Activated CD8-positive, alpha-beta memory T cell treated with anti-CD3 and anti-CD28 coated beads for 1 hour (primary cell): ENCODE measurements at places on chromosomes 6 and 20.
A peak's percentile ranks its signal among the peaks of the same experiment; 100 is the strongest.

DNA sequence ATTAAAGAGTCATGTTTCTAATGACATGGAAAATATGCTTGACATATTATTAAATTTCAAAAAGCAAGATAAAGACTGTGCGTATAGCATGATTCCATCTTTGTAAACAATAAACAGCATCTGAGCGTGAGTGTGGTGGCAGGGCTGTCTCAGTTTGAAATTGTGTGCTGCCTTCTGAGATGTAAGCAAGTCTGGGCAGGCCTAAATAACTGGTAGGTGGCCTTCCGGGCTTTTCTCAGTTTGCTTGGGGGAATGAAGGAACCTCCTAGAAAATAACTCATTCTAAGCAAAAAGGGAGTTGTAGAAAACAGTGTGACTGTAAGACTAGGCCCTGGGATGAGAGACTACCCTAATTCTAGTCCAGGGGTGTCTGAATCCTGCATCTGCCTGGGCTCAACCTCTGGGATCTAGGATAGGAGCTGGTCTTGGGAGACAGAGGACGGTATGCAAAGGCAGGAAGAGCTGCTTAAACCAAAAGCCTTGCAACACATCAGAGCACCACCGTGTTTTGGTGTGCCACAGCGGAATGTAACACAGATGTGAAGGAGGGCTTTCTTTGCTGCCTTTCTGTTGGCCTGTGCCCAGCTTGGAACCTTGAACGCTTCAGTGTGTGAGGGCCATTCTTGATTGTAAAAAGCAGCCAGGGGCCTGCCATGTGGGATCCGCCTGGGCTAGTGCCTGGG, 63.5 kb upstream of the L3MBTL3 start:
- no peak for DNase-seq

- no peak for DNase-seq
These were observed 67.9 kb upstream of the SNX9 start for GRCh38 chr6:157755032-157755745.

GRCh38 chr6:72987301-72987700, 238.0 kb downstream of the KHDC1L start:
- no peak for DNase-seq

- DNase-seq = no peak
These were observed 16.8 kb downstream of the IL17F start for GRCh38 chr6:52227495-52227894.

DNA sequence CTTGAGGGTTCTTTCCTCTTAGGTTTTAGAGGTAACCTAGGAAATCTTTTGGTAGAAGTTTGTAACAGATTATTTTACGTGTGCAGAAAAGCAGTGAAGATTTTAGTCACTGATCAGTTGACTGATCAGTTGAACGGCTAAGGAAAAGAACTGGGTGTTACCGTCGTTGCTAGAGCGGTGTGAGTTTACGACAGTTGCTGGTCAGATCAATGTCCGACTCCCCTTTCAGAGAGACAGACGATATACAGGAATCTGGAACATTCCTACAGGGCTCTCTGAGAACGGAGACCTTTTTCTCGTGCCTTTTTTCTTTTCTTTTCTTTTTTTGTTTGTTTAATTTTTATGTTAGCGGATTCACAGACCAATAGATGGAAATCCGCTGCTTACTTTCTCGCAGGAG, 132.1 kb upstream of the ZNF184 start:
- DNase-seq = no peak

DNA sequence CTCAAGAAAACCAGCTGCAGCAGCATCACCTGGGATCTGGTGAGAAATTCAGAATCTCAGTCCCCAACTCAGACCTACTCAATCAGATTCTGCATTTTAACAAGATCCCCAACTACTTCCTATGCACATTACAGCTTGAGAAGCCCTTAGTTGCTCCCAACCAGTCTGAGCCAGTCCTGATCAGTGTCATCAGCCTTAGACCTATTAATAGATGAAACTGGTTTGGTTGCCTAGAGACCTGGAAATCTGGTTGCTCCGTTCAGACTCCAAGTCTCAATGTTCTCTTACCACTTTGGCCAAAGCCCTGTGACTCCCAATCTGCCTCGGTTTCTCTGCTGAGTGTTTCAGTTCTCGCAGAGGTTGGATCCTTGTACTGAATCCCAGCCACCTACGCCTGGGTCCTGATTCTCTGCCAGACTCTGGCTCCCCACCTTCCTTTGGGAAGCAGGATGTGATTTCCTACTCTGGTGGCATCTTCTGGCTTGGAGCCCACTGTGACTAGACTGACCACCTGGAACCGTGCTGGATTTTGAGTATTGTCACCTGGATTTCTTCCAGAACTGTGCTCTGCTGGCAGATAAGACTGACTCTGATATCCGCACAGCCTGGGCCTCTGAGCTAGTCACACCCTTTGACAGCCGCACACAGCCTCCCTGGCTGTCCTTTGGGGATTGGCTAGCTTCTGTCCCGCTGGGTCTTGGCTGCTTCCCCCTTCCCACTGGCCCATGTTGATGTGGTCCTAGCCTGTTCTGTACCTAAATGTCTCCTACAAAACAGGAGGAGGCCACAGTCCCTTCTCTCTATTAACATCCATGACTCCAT, 20.3 kb upstream of the ATXN1 start:
- no peak for DNase-seq

DNA sequence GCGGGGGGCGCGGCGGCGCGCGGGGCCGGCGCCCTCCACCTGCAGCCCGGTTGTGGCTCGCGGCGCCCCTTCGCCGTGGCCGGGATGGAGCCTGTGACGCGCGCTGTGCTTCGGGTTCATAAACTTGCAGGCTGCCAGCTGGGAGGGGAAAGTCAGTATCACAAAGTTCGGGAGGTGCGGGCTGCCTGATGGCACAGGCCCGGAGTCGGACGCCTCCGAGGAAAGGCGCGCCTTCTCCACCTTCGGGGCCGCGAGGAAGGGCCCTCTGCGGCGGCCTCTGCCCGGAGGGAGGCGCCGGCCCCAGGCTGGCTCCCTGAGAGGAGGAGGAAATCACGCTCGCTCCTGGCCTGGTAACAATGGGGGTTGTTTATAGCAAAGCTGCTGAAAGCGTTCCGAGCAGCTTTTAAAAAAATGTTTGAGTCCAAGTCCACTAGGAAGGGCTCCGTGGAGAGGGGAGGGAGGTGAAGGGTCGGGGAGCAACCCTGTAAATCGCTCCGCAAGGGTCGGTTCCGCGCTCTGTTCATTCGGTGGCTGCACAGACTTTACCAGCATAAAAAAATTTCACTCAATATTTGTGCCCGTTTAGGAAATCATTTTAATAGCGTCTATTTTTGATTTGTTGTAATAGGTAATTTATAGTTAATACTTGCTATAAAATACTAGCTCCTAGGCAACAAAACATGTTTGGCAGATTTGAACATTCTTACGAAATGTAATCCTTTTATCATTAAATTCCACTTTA, 1.0 kb downstream of the AFDN start:
- no peak for DNase-seq

DNA sequence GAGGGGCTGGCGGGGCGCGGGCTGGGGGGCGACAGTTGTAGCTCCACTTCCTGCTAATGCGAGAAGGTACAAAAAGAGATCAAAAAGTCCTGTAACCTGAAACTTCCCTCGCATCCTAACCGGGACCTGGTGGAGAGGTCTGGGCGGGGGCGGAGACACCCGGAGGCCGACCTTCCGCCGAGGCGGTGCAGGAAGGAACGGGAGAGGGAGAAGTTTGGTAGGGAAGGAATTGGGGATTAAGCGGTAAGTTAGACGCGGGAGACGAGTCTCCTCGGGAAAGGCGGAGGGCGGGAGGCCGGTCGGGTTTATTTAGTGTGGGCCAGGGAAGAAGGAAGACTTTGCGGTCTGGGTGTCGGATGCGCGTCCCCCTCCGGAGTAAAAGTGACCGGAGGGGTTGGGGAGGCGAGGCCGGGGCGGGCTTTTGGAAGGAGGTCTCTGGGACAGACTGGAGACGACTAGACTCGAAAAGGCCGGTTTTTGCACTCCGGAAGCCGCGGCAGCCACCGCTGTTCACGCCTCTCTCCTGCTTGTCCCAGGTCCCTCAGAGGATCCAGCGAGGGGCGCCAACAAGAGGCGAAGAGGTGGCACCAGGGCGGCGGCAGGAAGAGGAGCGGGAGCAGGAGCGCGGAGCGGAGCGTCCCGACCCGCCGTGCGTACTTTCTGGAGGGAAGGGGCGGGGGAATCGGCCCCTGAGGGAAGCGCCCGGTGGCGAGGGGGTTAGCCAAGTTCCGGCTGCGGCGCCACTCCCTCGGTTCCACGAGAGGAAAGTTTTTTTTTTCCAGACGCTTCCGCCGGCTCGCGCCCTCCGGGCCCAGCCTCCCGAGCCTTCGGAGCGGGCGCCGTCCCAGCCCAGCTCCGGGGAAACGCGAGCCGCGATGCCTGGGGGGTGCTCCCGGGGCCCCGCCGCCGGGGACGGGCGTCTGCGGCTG, 734 bp downstream of the TPBG start:
- DNase-seq = no peak

DNA sequence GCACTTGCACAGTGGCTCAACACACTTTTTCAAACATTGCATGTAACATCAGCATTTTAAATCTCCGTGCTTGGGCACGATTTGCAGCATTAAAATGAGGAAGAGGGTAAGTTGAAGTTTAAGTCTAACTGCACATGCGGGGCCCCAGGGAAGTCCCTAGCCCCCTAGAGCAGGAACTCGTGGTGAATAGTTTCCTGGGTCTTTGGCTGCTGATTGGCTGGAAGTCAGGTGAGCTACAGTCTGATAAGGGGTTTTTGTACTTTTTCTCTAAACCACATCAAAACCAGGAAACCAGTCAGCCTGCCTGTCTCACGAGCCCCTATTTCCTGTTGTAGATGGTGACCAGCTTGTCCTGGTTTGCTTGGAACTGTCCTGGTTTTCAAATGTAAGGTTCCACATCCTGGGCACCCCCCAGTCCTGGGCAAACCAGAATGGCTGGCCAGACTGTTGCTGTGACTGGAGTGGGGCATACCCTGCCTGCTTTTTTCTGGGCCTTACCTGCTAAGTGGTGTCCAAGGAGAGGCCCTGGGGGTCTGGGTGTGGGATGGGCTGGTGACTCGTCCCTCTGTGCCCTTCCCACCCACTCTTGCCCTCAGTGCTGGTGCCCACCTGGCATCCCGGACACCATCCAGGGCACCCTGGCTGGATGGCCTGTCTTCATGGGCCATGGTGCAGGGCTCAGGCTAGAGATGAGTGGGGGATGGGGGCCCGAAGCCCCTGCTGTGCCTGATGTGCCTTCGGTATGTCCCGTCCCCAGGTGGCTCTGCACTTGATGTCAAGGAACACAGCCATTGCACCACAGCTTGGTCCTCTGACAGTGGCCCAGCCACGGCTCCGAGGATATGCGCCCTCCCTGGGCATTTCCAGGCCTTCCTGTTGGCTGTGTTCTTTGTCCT, 31.8 kb downstream of the SUN5 start:
- DNase-seq = peak; percentile 71

DNA sequence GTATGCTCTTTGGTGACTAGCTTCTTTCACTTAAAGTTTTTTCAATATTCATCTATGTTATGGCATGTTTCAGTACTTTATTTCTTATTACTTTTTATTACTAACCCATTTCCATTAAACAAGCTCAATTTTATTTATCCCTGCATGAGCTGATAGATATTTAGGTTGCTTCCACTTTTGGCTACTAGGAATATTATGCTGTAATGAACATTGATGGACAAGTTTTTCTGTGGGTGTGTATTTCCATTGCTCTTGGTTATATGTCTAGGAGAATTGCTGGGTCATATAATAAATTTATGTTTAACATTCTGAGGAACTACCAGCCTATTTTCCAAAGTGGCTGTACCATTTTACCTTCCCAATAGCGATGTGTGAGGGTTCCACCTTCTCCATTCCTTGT, 69.9 kb downstream of the ZBTB2 start:
- DNase-seq = no peak

GRCh38 chr20:31868853-31869672, 1.3 kb downstream of the DUSP15 start:
- DNase-seq = no peak

- no peak for DNase-seq
These were observed 164.9 kb upstream of the HEY2 start for GRCh38 chr6:125584468-125584939.

- no peak for DNase-seq
These were observed 72.3 kb downstream of the RNGTT start for GRCh38 chr6:88890860-88891845.

DNA sequence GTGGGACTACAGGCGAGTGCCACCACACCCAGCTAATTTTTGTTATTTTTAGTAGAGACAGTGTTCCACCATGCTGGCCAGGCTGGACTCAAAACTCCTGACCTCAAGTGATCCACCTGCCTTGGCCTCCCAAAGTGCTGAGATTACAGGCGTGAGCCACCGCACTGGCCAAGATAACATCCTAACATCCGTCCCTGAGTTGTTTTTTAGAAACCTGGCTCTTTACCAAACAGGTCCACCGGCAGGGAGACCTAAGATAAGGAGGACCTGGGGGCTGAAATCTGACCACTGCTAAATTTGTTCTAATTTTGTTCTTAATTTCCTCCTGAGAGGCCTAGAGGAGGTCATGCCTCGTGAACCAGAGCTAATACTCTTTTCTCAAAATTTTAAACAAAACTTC, 20.5 kb downstream of the CTCFL start:
- no peak for DNase-seq

DNA sequence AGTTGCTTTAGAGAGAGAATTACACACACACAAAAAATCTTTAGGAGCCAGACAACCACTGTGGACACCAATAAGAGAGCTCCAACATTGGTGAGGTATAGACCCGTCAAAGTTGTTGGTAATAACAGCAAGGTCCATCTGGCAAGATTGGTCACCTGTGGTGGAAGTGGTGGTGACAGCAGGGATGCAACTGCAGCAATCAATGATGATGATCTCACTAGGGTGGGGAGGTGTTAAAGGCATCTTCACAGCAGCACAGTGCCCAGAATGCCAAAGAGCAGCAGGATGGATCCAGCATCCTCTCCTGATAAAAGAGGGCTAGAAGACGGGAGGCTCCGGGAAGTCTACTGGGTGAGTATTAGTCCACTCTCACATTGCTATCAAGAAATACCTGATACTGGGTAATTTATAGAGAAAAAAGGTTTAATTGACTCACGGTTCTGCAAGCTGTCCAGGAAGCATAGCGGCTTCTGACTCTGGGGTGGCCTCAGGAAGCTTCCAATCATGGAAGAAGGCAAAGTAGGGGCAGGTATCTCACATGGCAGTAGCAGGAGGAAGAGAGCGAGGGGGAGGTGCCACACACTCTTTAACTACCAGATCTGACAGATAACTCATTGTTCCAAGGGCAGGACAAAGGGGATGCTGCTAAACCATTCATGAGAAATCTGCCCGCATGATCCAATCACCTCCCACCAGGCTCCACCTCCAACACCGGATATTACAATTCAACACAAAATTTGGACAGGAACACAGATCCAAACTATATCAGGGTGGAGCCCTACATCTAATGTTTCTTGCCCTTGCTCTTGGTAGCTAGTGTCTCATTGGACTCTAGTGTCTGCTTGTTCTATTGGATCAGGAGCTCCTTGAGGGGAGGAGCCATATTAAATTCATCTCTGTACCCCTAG, 48.9 kb downstream of the KLHL31 start:
- DNase-seq = no peak

- no peak for DNase-seq
These were observed 153.3 kb upstream of the ARG1 start for GRCh38 chr6:131419702-131420101.
